T-cell (primary cell): ENCODE measurements at places on chromosomes 6 and 20. TPM values are rescaled to one million over a fixed set of nuclear protein-coding genes. Genes with fewer than 3 reads are reported as not detected.

Gene RIN2
- total RNA-seq: 0.26 TPM

Gene TSPO2
- total RNA-seq: not detected

Gene ISM1
- 3.9 TPM for total RNA-seq

Gene KCNS1
- not detected for total RNA-seq

Gene KATNA1
- 15.2 TPM for total RNA-seq

Gene KIAA1586
- 20.5 TPM for total RNA-seq

Gene SYNJ2
- total RNA-seq: 20.0 TPM

Gene RCAN2
- 0.18 TPM for total RNA-seq

Gene MAD2L1BP
- 30.3 TPM for total RNA-seq

Gene MROH8
- 1.3 TPM for total RNA-seq

Gene ACTL10
- total RNA-seq: 7.3 TPM

Gene BNIP5
- total RNA-seq: not detected

GRCh38 chr6:147463651-147464050, 44.8 kb upstream of the SAMD5 start:
- DNase-seq: no peak
- no peaks in the 10 kb centered on the region for H3K36me3 ChIP-seq
- no peaks in the 10 kb centered on the region for H3K27me3 ChIP-seq
- H3K27ac ChIP-seq: no peak overlapping the region
- no peak overlapping the region for H3K4me3 ChIP-seq

- no peak overlapping the region for H3K27ac ChIP-seq
- no peaks in the 10 kb centered on the region for H3K36me3 ChIP-seq
- no peak overlapping the region for H3K4me3 ChIP-seq
- no peaks in the 10 kb centered on the region for H3K27me3 ChIP-seq
- H3K4me1 ChIP-seq: no peaks in the 10 kb centered on the region
- no peak for DNase-seq
Observed at GRCh38 chr6:37779902-37780628, 39.5 kb upstream of the ZFAND3 start.

GRCh38 chr20:44734938-44735337, 10.7 kb upstream of the KCNK15 start:
- H3K27me3 ChIP-seq: no peaks in the 10 kb centered on the region
- H3K36me3 ChIP-seq: no peaks in the 10 kb centered on the region
- no peaks in the 10 kb centered on the region for H3K4me1 ChIP-seq
- H3K4me3 ChIP-seq: no peak overlapping the region
- no peak overlapping the region for H3K27ac ChIP-seq

GRCh38 chr6:114000069-114000468, 29.1 kb upstream of the HDAC2 start:
- no peaks in the 10 kb centered on the region for H3K36me3 ChIP-seq
- H3K27ac ChIP-seq: no peak overlapping the region
- H3K27me3 ChIP-seq: no peaks in the 10 kb centered on the region

DNA sequence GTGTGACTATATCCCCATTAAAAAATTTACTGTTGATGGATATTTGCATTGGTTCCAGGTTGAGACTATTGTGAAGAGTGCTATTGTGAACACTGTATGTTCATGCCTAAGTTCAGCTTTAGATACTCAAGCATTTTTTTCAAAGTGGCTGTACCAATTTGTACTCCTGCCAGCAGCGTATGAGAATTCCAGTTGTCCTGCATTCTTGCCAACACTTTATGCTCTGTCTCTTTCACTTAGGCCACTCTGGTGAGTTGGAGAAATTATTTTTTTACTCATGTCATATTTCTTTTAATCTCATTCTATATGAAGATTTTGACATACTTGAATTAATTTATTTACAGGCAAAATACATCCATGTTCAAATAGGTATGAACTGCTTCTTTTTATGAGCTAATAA, 76.2 kb downstream of the JAG1 start:
- H3K36me3 ChIP-seq: no peaks in the 10 kb centered on the region
- no peaks in the 10 kb centered on the region for H3K27me3 ChIP-seq
- H3K27ac ChIP-seq: no peak overlapping the region
- DNase-seq: no peak
- H3K4me1 ChIP-seq: no peaks in the 10 kb centered on the region

- no peak overlapping the region for H3K4me3 ChIP-seq
- H3K27me3 ChIP-seq: no peaks in the 10 kb centered on the region
- DNase-seq: no peak
- no peak overlapping the region for H3K27ac ChIP-seq
Observed at GRCh38 chr20:7695635-7696034, 244.6 kb downstream of the HAO1 start.

- H3K27ac ChIP-seq: peak overlapping the region; percentile 76
- peaks cover 38% of the 10 kb centered on the region for H3K4me1 ChIP-seq
- peak; percentile 35 for DNase-seq
- no peak overlapping the region for H3K4me3 ChIP-seq
Observed at GRCh38 chr6:142871910-142872331, 73.1 kb downstream of the HIVEP2 start.

DNA sequence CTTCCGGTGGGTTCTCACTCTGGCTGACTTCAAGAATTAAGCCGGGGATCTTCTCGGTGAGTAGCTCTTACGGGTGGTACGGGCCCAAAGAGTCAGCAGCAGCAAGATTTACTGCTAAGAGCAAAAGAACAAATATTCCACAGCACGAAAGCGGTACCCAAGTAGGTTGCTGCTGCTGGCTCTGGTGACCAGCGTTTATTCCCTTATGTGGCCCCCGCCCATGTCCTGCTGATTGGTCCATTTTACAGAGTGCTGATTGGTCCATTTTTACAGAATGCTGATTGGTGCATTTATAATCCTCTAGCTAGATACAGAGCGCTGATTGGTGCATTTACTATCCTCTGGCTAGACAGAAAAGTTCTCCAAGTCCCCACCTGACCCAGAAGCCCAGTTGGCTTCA, 44.3 kb downstream of the FAM50B start:
- H3K4me1 ChIP-seq: no peaks in the 10 kb centered on the region
- no peak for DNase-seq
- no peak overlapping the region for H3K27ac ChIP-seq
- no peaks in the 10 kb centered on the region for H3K27me3 ChIP-seq
- H3K36me3 ChIP-seq: no peaks in the 10 kb centered on the region
- H3K4me3 ChIP-seq: no peak overlapping the region

GRCh38 chr6:145967549-145967948, 3.4 kb upstream of the SHPRH start:
- no peaks in the 10 kb centered on the region for H3K27me3 ChIP-seq
- no peak overlapping the region for H3K27ac ChIP-seq
- DNase-seq: no peak
- peaks cover 10% of the 10 kb centered on the region for H3K4me1 ChIP-seq

DNA sequence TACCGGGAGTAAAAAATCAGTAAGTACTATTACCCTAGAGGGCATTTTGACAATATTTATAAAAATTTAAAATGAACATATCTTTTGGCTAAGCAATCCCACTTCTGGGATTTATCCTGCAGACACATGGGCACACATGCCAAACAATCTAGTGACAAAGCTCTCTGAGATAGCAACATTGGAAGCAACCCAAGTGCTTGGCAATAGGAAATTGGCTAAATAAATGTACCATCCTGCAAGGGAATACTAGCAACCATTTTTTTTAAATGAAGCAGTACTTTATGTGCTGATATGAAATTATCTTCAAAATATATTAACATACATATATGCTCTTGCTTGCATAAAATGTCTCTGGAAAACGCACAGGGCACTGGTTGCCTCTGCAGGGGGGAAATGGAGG, 133.8 kb downstream of the SNX5 start:
- H3K27me3 ChIP-seq: no peaks in the 10 kb centered on the region
- no peaks in the 10 kb centered on the region for H3K4me1 ChIP-seq
- H3K4me3 ChIP-seq: no peak overlapping the region
- H3K27ac ChIP-seq: no peak overlapping the region
- H3K36me3 ChIP-seq: no peaks in the 10 kb centered on the region

GRCh38 chr6:169833258-169833794, 81.9 kb downstream of the ERMARD start:
- DNase-seq: no peak
- H3K36me3 ChIP-seq: no peaks in the 10 kb centered on the region
- peaks cover 6% of the 10 kb centered on the region for H3K4me1 ChIP-seq
- no peak overlapping the region for H3K27ac ChIP-seq

- peaks cover 24% of the 10 kb centered on the region for H3K4me1 ChIP-seq
- no peak for DNase-seq
- no peak overlapping the region for H3K4me3 ChIP-seq
- H3K36me3 ChIP-seq: no peaks in the 10 kb centered on the region
Observed at GRCh38 chr20:63473555-63474449, 1.3 kb upstream of the KCNQ2 start.

DNA sequence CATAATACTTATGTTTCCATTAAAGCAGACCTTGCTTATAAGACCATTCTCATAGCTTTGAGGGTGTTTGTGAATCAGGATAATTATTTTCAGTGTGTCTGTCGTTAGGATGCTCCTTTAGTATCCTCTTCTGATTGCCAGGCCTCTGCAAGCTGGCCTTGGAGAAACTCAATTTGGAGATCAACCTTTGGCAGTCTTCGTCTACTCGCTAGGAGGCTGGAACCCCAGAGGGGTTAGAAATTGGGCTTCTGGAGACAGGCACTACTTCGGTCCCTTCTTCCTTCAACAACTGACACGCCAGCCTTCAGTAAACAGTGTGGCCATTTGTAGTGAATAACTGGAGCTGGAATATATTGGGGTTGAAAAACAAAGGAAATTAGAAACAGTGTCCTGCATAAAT, 100.8 kb upstream of the CITED2 start:
- H3K27ac ChIP-seq: no peak overlapping the region
- no peak overlapping the region for H3K4me3 ChIP-seq
- no peak for DNase-seq

DNA sequence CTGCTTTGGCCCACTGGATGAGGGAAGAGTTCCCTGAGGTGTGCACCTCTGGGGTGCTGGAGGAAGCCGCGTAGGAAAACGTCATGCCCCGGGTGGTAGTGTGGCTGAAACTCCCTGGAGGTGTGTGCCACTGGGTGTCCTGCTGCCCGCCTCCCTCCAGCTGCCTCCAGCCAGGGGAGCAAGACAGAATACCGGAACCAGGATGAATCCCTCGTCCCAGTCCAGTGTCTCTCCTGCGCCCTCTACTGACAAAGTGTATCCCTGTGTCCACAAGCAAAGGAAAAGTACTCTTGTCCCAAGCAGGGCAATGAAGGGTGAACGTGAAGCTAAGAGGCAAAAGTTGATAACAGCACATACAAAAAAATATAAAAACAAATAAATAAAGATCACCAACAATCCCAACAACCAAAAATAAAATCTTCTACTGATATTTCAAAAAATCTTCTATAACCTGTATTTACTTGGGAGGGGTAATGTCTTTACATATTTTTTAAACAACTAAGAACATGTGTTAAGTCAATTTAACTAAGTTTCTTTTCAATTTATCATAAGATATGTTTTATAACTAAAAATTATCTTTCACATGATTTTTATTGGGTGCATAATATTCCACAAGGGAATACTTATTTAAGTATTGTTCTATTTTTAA, 437.6 kb downstream of the MAFB start:
- H3K27me3 ChIP-seq: no peaks in the 10 kb centered on the region
- no peaks in the 10 kb centered on the region for H3K4me1 ChIP-seq
- DNase-seq: no peak

GRCh38 chr6:166235666-166236292, 68.1 kb upstream of the TBXT start:
- H3K4me3 ChIP-seq: no peak overlapping the region
- peaks cover 7% of the 10 kb centered on the region for H3K4me1 ChIP-seq
- no peak overlapping the region for H3K27ac ChIP-seq
- no peaks in the 10 kb centered on the region for H3K36me3 ChIP-seq

- H3K4me3 ChIP-seq: no peak overlapping the region
- H3K27ac ChIP-seq: no peak overlapping the region
- H3K27me3 ChIP-seq: no peaks in the 10 kb centered on the region
Observed at GRCh38 chr6:18390476-18390875, 3.3 kb downstream of the RNF144B start.

DNA sequence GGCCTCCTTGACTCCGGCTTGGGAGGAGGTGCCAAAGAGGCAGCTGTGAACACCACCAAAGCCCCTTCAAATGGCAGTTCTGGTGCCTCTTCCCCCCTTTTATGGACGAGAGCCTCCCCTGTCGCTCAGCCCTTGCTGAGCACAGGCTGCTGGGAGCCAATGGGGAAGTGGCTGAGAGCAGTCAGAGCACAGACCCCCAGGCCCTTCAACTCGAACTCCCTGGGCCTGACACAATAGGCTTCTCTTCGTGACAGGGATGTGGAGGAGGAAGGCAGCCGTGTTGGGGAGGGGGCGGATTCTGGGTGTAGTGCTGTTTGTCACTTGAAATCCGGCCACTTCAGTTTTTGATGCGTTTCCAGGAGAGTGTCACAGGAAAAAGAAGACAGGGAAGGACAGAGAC, at the start of gene PDYN:
Gene PDYN, minus strand, starts transcription at position 73 of the 400 bp plus-strand sequence. CDS start 10,974 bp downstream, outside the sequence.
- no peak within 1 kb of the TSS for H3K4me3 ChIP-seq
- H3K4me1 ChIP-seq: no peaks in the 10 kb centered on the region
- H3K36me3 ChIP-seq: no peaks in the 10 kb centered on the region
- no peak for DNase-seq
- H3K27ac ChIP-seq: no peak within 1 kb of the TSS
- H3K27me3 ChIP-seq: no peaks in the 10 kb centered on the region

DNA sequence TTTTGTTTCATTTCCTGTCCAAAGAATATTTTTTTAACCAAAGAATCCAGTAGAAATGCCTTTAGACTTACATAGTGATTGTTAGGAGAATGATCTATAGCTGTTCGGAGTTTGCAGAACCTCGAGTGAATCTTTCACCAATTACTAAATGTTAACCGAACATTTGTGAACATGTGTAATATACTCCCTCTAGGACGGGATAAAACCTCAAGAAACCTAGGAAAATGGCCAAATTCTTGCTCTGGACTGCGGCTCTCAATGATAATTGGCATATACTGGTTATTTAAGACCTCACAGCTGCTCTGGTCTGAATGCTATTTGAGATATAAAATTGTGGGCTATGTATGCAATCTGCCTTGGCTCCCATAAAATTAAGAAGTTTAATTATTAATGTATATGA, 137.1 kb downstream of the PACRG start:
- no peaks in the 10 kb centered on the region for H3K4me1 ChIP-seq
- no peak overlapping the region for H3K27ac ChIP-seq
- DNase-seq: no peak

- H3K27ac ChIP-seq: no peak overlapping the region
- no peak for DNase-seq
- peaks cover 11% of the 10 kb centered on the region for H3K36me3 ChIP-seq
- no peaks in the 10 kb centered on the region for H3K4me1 ChIP-seq
- no peaks in the 10 kb centered on the region for H3K27me3 ChIP-seq
Observed at GRCh38 chr6:35090734-35091133, 50.4 kb downstream of the TCP11 start.

- H3K4me1 ChIP-seq: no peaks in the 10 kb centered on the region
- no peaks in the 10 kb centered on the region for H3K36me3 ChIP-seq
- no peak for DNase-seq
- H3K27ac ChIP-seq: no peak overlapping the region
- H3K4me3 ChIP-seq: no peak overlapping the region
Observed at GRCh38 chr6:125503181-125503580, 201.4 kb upstream of the HDDC2 start.
